Subcutaneous preadipocyte (primary cell): ENCODE measurements at places on chromosomes 11 and 22. TPM values are rescaled to one million over a fixed set of nuclear protein-coding genes. Genes with fewer than 3 reads are reported as not detected.

The ASRGL1 gene
- not detected in 2 replicates for total RNA-seq

The CFAP300 gene
- total RNA-seq: 2.2 and 5.1 TPM in 2 replicates

The OR5AS1 gene
- not detected in 2 replicates for total RNA-seq

The NXPE4 gene
- total RNA-seq: not detected in 2 replicates

The SLC22A12 gene
- not detected in 2 replicates for total RNA-seq

The ZW10 gene
- total RNA-seq: 19.5 and 28.0 TPM in 2 replicates

The KDELR3 gene
- 88.6 and 89.1 TPM in 2 replicates for total RNA-seq

The IFT27 gene
- total RNA-seq: 15.8 and 17.2 TPM in 2 replicates

The C11orf87 gene
- not detected in 2 replicates for total RNA-seq

The CDC42EP1 gene
- total RNA-seq: 23.9 and 26.5 TPM in 2 replicates

The HBE1 gene
- total RNA-seq: not detected in 2 replicates

The MISFA gene
- total RNA-seq: under 0.01 and 0.59 TPM in 2 replicates

The FJX1 gene
- total RNA-seq: 42.6 and 140 TPM in 2 replicates

The SLC22A9 gene
- total RNA-seq: not detected in 2 replicates

The SLC29A2 gene
- total RNA-seq: 0.37 and 0.39 TPM in 2 replicates

The VWCE gene
- total RNA-seq: 3.1 and 8.1 TPM in 2 replicates

The TSKU gene
- total RNA-seq: 25.4 and 26.0 TPM in 2 replicates

The TRIM68 gene
- 7.0 and 8.0 TPM in 2 replicates for total RNA-seq

The TMEM225 gene
- not detected in 2 replicates for total RNA-seq

The CSRP3 gene
- total RNA-seq: not detected in 2 replicates

The P2RY2 gene
- total RNA-seq: 0.39 TPM in 1 of 2 replicates, not detected in the other

The APOL6 gene
- 16.2 and 18.0 TPM in 2 replicates for total RNA-seq

The GALNT18 gene
- total RNA-seq: 0.73 and 0.78 TPM in 2 replicates

The BIRC3 gene
- 0.37 and 1.4 TPM in 2 replicates for total RNA-seq

The RAG1 gene
- 0.20 and 0.37 TPM in 2 replicates for total RNA-seq

The RELA gene
- total RNA-seq: 22.8 and 31.9 TPM in 2 replicates

The TMEM138 gene
- 23.1 and 25.6 TPM in 2 replicates for total RNA-seq

The OR8D4 gene
- total RNA-seq: 0.37 TPM in 1 of 2 replicates, not detected in the other

The PANX3 gene
- total RNA-seq: not detected in 2 replicates

The CTNND1 gene
- 81.6 and 98.1 TPM in 2 replicates for total RNA-seq
